ENCODE measurements at places on chromosomes 11 and 22.
A peak's percentile ranks its signal among the peaks of the same experiment; 100 is the strongest.

GRCh38 chr22:38203090-38203810 is 1.5 kb downstream of the MAFF start:
- DNase-seq: no peak

GRCh38 chr11:23236826-23237555 is 376.7 kb upstream of the CCDC179 start:
- no peak for DNase-seq

DNA sequence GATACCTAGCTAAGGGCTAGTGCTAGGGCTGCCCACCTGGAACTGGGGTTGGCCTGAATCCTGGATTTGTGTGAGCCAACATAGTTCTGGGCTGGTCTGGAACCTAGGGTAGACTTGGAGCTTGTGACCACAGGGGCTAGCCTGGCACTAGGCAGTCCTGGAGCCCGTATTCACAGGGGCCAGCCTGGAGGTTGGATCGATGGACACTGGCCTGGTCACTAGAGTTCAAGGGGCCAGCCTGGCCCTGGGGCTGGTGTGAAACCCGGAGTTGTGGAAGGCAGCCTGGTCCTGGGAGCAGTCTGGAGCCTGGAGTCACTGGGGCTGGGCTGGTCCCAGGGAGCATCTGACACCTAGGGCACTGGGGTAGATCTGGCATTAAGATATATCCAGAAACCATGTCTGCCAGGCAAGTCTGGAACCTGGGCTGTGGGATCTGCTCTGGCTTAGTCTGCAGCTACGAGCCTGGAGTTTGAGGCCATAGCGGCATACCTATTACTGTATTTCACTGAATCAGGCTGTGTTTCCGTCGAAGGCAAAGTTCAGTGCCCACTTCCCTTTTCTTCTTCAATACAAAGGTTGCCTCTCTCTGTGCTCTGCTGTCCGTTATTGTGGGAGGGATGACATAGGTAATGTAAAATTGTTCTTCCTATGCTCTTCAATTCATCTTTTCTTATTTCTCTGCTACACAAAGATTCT is 9.1 kb upstream of the GLYATL1B start:
- no peak for DNase-seq

GRCh38 chr11:57464539-57465181 is 4.3 kb downstream of the RTN4RL2 start:
- DNase-seq: no peak

DNA sequence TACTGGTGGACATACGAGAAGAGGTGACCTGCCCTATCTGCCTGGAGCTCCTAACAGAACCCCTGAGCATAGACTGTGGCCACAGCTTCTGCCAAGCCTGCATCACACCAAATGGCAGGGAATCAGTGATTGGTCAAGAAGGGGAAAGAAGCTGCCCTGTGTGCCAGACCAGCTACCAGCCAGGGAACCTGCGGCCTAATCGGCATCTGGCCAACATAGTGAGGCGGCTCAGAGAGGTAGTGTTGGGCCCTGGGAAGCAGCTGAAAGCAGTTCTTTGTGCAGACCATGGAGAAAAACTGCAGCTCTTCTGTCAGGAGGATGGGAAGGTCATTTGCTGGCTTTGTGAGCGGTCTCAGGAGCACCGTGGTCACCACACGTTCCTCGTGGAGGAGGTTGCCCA is 6.9 kb downstream of the TRIM6 start:
- DNase-seq: no peak

GRCh38 chr11:115499891-115500290 is 4.3 kb downstream of the CADM1 start:
- no peak for DNase-seq

- no peak for DNase-seq
Measured at GRCh38 chr22:41919357-41920224, 4.7 kb upstream of the SHISA8 start.

- DNase-seq: no peak
Measured at GRCh38 chr22:24593836-24594568, 1.1 kb upstream of the LRRC75B start.

- no peak for DNase-seq
Measured at GRCh38 chr22:36923131-36923788, 9.8 kb downstream of the CSF2RB start.

DNA sequence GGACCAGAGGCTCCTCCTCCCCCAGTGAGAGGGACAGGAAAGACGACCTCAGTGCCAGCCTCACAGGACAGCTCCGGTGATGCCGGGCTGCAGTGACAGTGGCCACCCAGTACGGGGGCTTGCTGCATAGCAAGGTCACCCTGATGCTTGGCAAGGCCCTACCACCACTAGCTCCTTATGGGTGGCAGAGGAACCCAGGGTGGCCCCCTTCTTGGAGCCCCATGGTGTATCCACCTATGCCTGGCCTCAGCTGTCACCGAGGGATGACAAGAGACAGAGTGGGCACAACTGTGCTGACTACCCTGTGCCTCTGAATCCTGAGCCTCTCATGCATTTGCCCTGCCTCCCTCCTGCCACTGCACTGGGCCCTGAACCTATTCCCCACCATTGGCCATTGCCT is 809.2 kb downstream of the TBC1D22A start:
- no peak for DNase-seq

GRCh38 chr11:72228844-72229231 is 4.3 kb downstream of the INPPL1 start:
- no peak for DNase-seq

GRCh38 chr11:59172345-59173079 is 580 bp downstream of the DTX4 start:
- no peak for DNase-seq

DNA sequence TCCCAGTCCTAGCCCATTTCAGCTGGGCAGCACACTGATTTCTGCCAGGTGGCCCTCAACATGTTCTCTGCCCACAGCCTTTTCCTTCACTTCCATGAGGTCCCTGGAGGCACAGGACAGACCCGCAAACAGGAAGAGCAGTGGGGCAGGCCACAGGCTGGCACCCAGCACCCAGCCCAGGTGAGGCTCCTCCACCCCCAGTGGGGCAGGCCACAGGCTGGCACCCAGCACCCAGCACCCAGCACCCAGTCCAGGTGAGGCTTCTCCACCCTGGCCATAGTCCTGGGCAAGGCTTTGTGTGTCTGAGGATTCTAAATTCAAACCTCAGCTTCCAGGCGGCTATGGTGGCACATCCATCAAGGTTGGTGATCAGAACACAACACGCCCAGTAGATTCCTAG is 1413.0 kb downstream of the BRD1 start:
- no peak for DNase-seq

DNA sequence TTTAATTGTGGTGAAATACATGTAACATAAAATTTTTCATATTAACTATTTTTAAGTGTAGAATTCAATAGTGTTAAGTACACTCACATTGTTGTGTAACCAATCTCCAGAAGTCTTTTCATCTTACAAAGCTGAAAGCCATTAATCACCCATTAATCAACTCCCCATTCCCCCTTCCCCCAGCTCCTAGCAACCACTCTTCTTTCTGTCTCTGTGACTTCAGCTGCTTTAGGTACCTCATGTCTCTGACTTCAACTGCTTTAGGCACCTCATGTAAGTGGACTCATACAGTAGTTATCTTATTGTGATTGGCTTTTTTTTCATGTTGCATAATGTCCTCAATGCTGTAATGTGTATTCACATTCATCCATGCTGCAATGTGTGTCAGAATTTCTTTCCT is 150.8 kb upstream of the NTM start:
- no peak for DNase-seq

DNA sequence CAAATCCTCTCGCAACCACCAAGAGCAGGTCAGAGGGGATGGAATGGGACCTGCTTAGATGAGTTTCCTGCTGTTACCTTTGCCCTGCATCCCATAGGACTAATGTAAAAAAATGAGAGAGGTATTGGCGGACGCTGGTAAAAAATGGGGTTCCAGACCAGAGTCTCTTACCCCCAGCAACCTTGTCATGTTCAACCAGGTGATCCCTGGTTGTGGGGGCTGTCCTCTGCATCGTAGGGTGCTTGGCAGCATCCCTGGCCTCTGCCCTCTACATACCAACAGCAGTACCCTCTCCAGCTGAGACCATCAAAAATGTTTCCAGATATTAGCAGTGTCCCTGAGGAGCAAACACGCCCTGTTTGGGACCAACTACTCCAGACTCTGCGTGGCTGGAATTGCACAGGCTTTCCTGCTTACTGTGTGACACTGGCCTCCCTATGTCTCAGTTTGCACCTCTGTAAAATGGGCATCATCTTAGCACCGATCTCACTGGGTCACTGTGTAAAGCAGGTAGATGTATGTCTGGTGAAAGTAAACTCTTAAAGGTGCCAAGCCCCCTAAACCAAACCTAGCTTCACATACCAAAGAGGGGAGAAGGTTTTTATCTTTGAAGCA is 1.5 kb downstream of the APOL6 start:
- no peak for DNase-seq

DNA sequence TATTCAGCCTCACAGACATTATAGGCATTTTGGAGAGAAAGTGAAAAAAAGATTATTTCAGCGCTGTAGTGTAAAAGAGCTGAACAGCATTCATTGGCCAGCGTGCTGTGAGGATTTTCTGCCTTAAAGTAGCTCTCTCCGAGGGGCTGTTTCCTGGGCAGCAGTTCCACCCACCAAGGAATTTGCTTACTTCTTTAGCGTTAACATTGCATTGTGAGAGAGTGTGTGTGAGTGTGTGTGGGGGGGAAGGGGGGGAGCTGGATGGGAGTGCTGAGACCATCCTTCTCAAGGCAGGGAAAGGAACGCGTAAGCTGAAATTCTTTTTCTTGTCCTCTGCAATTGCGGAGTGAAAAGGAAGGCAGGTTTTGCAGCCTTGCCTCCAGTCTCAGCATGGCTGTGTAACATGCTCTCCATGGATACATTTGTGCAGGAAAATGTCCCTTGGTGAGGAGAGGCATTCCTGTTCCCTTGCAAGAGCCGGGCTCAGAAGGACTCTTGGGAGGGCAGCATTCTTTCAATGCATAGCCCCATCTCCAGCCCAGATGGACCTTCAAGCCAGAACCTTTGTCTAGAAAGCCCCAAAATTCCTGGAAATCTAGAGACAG is 159.9 kb upstream of the NAV2 start:
- no peak for DNase-seq

GRCh38 chr22:44026066-44026629 is 2.0 kb downstream of the PARVB start:
- DNase-seq: no peak

DNA sequence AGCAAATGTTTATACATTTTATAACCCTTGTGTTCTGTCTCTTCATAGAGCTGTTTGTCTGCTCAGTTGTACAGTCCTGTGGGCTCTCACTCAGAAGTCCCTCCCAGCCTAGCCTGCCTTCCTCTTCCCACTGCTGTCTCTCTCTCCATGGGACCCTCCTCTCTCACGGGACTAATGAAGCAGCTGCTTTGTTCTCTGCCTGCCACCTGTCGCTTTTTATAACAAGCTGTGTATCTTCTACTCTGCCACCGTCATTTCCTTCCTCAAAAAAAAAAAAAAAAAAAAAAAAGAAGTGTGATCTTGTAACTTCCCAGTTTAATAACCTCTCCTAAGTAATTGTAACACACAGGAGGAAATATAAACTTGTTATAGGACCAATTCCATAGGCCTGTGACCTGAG is 92.2 kb upstream of the ALKBH3 start:
- no peak for DNase-seq

- no peak for DNase-seq
Measured at GRCh38 chr22:17732251-17732854, 41.9 kb downstream of the BID start.

DNA sequence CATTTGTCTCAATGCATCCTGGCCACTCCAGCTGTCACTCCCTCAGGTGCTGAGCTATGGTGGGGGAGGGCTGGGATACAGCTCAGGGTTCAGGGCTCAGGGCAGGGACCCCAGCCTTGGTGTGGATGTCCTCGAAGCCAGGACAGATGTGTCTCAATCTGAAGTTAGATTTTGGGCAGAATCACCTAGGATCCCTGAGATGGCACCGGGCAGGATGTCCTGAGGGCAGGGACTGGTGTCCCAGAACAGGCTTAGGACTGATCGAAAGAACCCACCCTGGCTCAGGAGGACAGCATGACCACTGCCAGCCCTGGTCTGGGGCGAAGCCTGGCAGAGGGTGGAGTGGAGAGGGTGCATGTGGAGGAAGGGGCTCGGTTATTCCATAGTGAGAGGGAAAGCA is 96.8 kb upstream of the THY1 start:
- DNase-seq: no peak

DNA sequence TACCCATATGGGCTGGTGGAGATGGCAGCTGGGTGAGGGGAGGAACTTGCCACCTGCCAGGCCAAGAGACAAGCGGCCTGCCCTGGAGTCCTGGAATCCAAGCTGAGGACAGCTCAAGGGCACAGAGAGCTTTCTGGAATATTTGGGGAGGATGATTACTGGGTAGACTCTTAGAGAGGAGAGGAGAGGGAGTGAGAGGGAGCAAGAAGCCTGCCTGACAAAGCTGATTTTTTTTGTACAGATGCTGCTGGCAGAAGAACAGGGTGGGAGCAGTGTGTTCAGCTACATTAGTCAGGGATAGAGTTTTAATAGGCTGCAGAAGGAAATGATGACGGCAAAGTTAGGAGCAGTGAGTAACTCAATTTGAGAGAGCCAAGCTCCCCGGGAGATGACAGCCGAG is 299.3 kb downstream of the NXPE2 start:
- no peak for DNase-seq

DNA sequence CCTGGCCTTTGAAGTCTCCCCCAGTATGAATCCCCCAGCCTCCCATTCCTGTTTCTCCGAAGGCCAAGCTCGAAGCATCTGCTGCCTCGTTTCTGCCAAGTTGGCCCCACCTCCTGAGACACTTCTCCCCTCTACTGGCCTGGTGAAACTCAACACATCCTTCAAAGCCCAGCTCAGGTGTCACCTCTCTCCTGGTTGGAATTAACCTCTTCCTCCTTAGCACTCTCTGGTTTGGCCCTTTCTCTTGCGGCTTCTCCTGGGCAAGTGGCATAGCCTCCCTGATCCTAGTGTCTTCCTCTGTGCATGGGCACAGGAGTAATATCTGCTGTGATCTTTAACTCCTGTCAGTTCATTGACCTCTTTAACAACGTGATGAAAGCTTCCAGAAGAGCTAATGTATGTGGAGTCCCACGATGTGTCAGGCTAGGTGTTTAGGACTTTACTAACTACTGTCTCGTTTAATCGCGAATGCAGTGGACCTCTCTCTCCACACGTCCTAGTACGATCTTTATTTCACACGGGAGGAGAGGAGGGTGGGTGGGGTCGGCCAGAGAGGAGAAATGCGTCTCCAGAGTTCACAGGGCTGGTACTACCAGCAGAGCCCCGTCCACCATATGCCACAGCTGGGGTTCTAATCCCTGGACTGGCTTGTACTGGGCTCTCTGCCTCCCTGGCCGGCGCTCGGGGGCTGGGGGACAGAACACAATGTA is 826 bp upstream of the PTPRJ start:
- peak; percentile 73 for DNase-seq

Measured in DMS79 (cell line).